ENCODE measurements at places on chromosomes 12 and 14.

DNA sequence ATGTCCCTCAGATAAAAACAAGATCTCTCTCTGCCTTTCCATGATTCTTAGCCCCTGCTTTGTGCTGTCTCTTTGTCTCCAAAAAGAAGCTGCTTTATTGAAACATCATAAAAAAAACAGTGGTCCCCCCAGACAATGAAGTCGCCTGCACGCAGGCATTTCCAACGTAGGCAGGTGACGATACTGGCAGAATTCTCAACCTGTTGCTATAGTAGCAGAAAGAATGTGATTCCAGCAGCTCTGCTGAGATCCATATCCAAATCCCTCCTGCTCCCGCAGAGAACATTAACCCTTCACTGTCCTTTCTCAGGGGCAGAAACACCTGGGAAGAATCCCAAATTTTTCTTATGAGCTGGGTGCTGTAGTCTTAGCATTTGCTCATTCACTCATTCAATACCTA is 84.8 kb downstream of the STON2 start:
- no peak for DNase-seq

DNA sequence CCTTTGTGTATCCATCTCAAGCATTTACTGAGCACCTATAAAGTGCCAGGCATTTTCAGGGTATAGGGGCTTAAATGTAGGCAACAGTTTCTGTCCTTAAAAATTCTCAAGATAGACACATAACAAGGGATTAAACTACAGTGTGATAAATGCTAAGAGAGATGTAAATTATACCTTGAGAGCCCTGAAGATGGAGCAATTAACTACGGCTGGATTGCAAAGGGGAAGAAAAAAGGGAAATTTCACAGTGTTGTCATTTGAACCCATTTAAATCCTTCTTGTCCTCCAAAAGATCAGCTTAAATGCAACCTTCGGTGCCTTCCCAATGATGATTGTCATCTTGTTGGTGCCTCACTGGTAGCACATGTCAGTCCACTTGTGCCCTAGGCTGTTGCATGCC is 11.5 kb upstream of the IL26 start:
- DNase-seq: no peak

DNA sequence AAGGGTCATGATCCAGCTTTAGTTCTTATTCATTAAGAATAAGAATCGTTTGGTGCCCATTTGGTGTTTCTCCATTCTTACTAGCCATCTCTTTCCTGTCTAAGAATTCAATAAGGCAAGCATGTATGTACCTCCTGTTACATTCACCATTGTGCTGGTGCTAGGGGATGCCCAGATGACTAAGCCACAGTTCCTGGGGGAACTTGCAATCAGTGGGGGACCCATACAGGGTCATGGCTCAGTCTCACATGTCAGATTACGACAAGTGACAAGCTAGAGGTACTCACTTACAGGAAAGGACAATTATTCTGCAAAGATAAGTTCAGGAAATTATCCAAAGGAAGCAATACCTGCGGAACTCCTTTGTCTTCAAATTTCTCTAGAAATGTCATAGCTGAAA is 125.4 kb downstream of the STXBP6 start:
- no peak for DNase-seq

DNA sequence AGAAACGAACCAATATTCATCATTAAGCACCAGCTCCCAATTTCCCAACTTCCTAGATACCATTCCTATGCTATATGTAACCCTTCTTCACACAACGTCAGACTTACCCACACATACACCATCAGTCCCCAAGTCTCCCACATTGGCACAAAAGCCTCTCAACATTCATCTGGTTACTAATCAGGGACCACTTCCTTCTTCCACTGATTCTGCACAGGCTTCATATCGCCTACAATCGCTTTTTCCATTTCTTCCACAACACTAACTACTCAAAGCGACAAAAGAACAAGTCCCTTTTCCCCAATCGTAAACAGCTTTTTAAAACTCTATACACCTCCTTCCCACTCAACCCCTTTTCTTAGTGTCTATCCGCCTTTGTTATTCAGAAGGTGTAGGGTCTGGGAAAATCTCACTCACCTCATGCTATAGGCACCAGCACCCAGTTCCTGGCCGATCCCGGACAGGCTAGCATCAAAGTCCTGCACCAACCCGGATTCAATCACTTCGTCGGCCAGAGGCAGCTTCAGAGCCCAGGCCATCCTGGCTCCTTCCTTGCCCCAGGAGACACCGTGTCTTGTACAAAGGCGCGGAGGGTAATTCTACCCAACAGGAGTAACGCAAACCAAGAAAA is 936 bp downstream of the TFCP2 start:
- peak; percentile 20 for DNase-seq

- DNase-seq: no peak
Measured at GRCh38 chr12:65005716-65006115, 115.4 kb downstream of the WIF1 start.

- no peak for DNase-seq
Measured at GRCh38 chr12:42660968-42661937, 71.7 kb upstream of the PRICKLE1 start.

- DNase-seq: no peak
Measured at GRCh38 chr12:47158792-47159191, 79.0 kb upstream of the AMIGO2 start.

DNA sequence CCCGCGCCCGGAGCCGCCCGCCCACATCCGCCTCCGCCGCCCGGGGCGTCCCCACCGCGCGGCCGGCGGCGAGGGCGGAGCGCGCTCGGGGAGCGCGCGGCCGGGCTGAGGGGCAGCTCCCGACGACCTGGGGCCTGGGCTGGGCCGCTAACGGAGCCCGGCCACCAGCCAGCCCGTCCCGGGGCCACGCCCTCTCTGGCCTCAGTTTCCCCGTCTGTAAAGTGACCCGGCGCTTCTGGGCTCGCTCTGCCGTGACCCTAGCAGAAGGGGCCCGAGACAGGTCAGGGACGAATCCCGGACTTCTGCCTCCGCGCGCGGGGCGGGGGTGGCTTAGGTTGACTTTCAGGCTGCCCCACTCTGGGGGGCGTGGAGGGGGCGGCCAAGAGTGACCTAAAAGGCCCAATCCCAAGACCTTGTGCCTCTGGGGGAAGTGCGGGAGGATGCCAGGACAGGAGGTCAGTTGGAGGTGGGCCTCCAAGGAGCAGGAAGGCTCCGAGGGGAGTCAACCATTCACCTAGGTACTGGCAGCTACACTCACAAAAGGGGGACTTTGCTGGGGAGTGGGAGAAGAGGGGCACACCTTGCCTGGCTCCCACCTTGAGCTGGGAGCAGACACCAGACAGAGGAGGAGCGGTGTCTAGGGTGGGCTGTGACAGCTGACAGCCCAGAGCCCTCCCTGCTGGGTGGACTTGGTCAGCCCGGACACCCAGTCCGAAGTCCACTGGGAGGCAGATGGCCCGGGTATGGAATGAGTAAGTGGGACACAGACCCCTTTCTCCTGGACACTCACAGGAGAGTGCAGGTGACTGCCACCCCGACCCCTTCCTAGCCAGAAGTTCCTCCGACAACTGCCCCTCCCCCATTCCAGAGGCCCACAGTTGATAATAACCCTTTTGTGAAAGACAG is 486 bp upstream of the AKT1 start:
- peak; percentile 62 for DNase-seq

GRCh38 chr12:25004447-25004846 is 55.5 kb upstream of the BCAT1 start:
- no peak for DNase-seq

DNA sequence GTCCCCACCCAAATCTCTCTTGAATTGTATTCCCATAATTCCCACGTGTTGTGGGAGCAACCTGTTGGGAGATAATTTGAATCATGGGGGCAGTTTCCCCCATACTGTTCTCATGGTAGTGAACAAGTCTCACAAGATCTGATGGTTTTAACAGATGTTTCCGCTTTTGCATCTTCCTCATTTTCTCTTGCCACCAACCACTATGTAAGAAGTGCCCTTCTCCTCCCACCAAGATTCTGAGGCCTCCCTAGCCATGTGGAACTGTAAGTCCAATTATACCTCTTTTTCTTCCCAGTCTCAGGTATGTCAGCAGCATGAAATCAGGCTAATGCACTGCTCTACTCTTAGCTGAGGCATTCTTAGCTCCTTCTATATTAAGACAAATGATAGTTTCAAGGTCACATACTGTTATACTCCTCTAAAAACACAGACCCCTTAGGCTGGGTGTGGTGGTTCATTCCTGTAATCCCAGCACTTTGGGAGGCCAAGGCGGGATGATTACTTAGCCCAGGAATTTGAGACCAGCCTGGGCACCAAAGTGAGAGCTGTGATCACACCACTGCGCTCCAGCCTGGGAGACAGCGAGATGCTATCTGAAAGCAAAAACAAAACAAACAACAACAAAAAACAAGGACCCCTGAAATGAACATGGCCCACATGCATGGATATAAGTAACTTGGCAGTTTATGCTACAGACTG is 3.6 kb downstream of the SCAF11 start:
- no peak for DNase-seq

DNA sequence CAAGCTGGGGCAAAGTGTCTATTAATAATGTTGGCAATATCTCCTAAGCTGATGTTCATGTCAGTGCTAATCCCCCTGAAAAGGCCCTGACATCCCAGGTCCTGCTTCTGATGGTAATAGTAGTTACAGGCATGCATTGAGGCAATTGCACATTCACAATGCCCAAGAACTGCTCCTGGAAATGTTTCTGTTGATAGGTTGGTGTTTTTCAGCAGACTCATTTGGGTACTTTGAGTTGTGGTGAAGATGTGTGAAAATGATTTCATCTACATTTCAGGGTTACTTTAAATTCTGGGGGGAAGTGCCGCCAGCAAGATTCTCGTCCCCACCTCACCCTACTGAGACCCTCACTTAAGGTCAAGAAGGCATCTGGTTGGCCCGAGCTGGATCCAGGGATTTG is 92.9 kb downstream of the BBS10 start:
- DNase-seq: no peak

GRCh38 chr12:93712200-93712599 is 35.0 kb downstream of the CRADD start:
- DNase-seq: no peak

DNA sequence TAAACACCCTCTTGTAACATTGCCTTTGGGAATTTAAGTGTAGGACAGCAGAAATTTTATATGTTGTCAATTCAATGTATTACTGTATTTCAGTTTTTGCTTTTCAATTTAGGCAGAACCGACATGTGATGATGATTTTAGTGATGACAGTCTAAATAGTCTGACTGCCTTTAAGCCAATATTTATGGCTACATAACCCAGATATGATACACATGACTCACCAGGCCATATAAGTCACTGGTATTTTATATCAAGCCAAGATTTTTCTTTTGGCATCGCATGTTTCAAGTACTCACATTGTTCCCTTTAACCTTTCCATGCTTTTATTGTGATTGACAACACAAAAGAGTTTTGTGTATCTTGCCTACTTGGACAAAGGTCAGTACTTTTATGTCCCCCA is 13.6 kb upstream of the PPM1A start:
- DNase-seq: no peak

DNA sequence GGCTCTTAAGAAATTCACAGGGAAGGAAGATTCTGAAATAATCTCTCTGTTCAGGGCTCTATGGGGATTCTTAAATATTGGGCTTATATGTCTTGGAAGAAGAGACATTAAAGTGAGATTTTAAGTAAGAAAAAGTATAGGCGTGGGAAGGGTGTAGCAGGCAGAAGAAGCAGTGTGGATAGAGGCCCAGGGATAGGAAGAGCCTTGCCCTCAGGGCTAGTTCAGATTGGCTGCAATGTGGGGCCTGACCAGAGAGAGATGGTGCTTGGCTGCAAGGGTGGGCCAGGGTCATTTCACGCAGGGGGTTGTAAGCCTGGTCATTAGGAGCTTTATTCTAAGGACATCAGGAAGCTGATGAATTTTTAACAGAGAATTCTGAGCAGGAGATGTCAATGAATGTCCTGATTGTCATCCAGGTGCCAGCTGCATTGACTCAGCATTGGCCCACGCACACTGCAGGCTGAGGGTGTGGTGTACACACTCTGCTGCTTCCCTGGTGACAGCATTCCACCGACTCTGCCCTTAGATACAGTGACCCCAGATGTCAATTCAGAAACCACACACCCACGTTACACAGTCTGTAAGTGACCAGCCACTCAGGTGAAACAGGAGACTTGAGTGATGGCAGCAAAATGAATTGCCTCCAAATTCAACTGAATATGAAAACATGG is 582.5 kb downstream of the NRXN3 start:
- DNase-seq: no peak

- DNase-seq: no peak
Measured at GRCh38 chr14:72450473-72451044, 443.3 kb downstream of the DPF3 start.

- DNase-seq: no peak
Measured at GRCh38 chr12:131232036-131232435, 278.3 kb downstream of the ADGRD1 start.

DNA sequence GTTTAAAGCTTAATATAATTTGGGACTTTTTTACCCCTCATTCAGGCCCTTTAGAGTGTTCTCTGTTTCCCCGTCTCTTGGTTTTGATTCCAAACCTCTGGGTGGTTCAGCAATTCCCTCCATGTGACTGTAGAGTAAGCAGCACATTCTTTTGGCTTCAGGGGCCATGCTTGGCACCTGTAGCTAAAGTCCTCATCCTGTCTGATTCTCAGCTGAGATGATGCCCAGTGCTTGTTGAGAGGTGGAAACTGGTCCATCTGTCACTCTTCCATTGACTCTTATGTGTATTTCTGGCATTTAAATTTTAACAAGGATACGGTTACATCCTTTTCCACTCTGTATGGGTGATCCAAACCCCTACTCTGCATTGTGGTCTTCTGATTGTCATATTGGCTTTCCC is 127.1 kb downstream of the DIO2 start:
- DNase-seq: no peak

GRCh38 chr12:111410431-111411184 is 4.9 kb downstream of the SH2B3 start:
- DNase-seq: no peak

GRCh38 chr12:52913431-52913821 is 8.6 kb upstream of the KRT8 start:
- no peak for DNase-seq

GRCh38 chr14:23069413-23069806 is 12.1 kb upstream of the CDH24 start:
- DNase-seq: no peak

DNA sequence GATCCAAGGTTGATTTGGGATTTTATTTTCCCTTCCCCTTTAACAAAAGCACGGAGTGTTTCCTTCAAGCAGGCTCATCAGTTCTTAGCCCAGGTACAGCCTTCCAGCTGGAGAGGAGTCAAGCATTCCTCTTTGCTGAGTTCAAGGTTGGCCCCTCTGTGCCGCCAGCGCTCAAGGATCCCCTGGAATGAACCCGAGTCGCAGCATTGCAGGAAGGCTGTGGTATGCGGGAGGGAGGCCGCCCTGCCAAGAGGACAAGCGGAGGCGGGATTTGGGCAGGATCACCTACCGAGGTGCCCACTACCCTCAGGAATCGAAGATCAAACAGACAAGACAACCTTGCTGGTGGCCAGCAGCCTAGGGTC is 53.9 kb upstream of the NCOR2 start:
- no peak for DNase-seq

- no peak for DNase-seq
Measured at GRCh38 chr14:77099425-77100167, 1.5 kb downstream of the CIPC start.

DNA sequence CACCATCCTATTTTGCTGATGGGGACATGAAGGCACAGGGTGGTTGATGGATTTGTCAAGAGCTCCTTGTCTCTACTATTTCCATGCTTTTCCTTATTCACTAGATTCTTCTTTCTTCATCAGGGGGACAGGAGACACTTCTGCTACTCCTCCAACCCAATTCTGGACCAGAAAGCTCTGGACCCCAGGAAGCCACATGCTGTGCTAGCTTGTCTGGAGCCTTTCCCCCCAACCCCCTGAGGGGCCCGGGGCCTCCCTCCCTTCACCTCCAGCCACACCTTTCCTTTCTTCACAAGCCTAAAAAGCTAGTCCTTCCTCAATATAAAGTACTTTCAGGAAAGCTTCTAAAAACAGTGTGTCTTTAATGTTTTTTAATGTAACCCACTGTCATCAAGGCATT is 75.1 kb upstream of the CAPRIN2 start:
- no peak for DNase-seq

Data from activated naive CD8-positive, alpha-beta T cell treated with anti-CD3 and anti-CD28 coated beads for 36 hours (primary cell).